ENCODE measurements at places on chromosomes 4 and X. TPM values are rescaled to one million over a fixed set of nuclear protein-coding genes. Genes with fewer than 3 reads are reported as not detected.

- H3K4me1 ChIP-seq = peaks cover 9% of the 10 kb centered on the region
- H3K27me3 ChIP-seq = no peaks in the 10 kb centered on the region
- DNase-seq = peak; percentile 51
Measured at GRCh38 chrX:97563531-97564133, 679.9 kb downstream of the RPA4 start.

- H3K27ac ChIP-seq = no peak overlapping the region
- DNase-seq = no peak
- no peaks in the 10 kb centered on the region for H3K36me3 ChIP-seq
- no peaks in the 10 kb centered on the region for H3K27me3 ChIP-seq
- no peaks in the 10 kb centered on the region for H3K4me1 ChIP-seq
Measured at GRCh38 chr4:164384416-164384815, 369.5 kb upstream of the SMIM31 start.

DNA sequence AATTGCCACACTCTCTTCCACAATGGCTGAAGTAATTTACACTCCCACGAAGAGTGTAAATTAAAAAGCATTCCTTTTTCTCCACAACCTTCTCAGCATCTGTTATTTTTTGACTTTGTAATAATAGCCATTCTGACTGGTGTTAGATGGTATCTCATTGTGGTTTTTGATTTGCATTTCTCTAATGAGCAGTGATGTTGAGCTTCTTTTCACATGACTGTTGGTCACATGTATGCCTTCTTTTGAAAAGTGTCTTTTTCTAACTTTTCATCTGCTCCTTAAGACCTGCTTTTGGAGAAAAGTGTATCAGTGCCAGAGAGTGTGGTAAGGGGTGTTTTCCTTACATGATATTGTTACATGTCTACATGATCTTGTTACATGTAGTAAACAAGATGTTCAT lies 25.7 kb downstream of the GUCY1A1 start:
- no peaks in the 10 kb centered on the region for H3K27me3 ChIP-seq
- DNase-seq = no peak
- H3K36me3 ChIP-seq = no peaks in the 10 kb centered on the region
- no peak overlapping the region for H3K4me3 ChIP-seq
- peaks cover 32% of the 10 kb centered on the region for H3K4me1 ChIP-seq

- no peaks in the 10 kb centered on the region for H3K4me1 ChIP-seq
- no peak overlapping the region for H3K4me3 ChIP-seq
- no peak overlapping the region for H3K27ac ChIP-seq
- no peaks in the 10 kb centered on the region for H3K36me3 ChIP-seq
- H3K27me3 ChIP-seq = no peaks in the 10 kb centered on the region
- DNase-seq = no peak
Measured at GRCh38 chr4:83850435-83850834, 314.5 kb downstream of the GPAT3 start.

DNA sequence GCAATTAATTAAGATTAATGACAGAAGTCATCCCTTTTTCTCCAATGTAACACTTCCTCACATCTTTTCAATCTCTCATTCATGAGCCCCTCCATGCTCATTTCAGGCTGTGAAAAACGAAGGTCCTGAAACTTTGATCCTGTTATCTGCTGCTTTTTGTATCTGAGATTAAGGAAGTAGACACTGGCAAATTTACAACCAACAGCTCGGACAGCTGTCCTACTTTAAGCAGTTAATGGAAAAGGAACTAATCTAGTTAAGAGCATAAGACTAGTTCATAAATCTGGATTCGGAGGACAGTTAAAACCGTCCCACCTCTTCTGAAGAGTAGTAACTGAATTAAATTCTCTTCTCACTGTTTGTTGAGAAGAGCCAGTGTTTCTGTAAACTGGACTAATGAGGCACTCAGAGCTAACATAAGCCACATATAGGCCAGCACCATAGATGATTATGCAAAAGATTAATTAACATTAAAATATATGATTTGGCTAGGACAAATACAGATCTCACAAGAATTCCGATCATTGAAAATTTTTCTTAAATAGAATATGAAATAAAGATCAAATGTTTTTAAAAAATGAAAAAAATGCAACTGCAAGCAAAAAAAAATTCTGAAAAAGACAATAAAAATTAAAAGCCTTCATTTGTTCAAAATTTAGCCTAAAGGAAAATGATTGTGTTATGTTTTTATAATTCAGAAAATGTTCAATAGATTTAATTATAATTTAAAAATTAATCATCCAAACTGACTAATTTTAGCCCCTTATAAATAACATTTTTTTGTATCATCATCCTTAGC lies 114.4 kb downstream of the ANTXR2 start:
- H3K27ac ChIP-seq = no peak overlapping the region
- no peaks in the 10 kb centered on the region for H3K4me1 ChIP-seq
- H3K36me3 ChIP-seq = peaks cover 1% of the 10 kb centered on the region
- no peak overlapping the region for H3K4me3 ChIP-seq
- H3K27me3 ChIP-seq = no peaks in the 10 kb centered on the region

DNA sequence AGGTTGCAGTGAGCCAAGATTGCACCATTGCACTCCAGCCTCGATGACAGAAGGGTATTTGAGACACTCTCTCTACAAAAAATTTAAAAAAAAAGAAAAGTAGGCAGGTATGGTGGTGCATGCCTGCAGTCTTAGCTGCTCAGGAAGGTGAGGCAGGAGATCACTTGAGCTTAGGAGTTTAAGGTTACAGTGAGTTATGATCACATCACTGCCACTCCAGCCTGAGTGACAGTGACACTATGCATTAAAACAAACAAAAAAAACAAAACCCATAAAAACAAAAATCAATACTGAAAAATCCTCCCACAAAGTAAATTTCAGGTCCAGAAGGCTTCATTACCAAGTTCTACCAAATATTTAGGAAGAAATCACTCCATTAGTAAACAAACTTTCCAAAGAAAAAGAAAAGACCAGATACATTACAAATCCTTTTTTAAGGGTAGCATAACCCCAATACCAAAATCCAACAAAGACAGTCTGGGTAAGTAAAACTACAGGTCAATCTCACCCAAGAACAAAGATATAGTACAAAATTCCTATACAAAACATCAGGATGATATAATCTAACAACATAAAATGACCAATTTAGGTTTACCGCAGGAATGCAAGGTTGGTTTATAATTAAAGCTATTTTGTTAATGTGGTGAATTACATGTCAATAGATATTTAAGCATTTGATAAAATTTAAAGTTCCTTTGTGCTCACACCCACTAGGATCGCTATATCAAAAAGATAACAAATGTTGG lies 11.7 kb downstream of the NELFA start:
- no peak overlapping the region for H3K27ac ChIP-seq
- H3K27me3 ChIP-seq = no peaks in the 10 kb centered on the region
- H3K36me3 ChIP-seq = no peaks in the 10 kb centered on the region
- H3K4me1 ChIP-seq = peaks cover 6% of the 10 kb centered on the region
- no peak overlapping the region for H3K4me3 ChIP-seq

- no peaks in the 10 kb centered on the region for H3K4me1 ChIP-seq
- no peaks in the 10 kb centered on the region for H3K36me3 ChIP-seq
- no peaks in the 10 kb centered on the region for H3K27me3 ChIP-seq
Measured at GRCh38 chr4:57877047-57877458, 766.9 kb upstream of the IGFBP7 start.

DNA sequence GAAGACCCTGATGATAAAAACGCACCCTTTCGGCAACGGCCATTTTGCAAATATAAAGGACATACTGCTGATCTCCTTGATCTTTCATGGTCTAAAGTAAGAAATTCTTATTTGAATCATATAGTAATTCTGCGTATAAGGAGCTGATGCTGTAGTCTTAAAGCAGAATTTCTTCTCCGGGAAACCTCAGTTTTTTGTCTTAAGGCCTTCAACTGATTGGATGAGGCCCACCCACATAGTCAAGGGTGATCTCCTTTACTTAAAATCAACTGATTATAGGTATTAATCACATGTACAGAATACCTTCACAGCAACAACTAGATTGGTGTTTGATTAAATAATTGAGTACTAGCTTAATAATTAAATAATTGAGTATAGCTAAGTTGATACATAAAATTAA lies 62.8 kb upstream of the DOCK11 start:
- no peaks in the 10 kb centered on the region for H3K36me3 ChIP-seq
- H3K4me1 ChIP-seq = no peaks in the 10 kb centered on the region
- no peak overlapping the region for H3K4me3 ChIP-seq
- H3K27ac ChIP-seq = no peak overlapping the region
- DNase-seq = no peak

DNA sequence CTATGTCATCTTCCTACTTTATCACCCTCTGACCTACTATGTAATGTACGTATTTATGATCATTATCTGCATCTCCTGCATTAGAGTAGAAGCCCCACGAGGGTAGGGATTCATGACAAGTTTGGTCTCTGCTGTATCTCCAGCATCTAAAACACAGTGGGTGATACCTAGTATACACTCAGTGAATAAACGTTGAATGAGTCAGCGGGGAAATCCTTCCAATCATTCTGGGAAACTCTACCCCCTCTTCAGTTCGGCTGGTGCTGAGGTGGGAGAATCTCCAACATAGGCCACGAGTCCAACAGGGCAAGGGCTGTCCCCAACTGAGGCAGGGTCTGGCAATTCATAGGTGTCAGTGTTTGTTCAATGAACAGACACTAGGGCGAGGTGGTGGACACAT lies 74.4 kb upstream of the EFNB1 start:
- H3K27me3 ChIP-seq = no peaks in the 10 kb centered on the region
- no peak overlapping the region for H3K27ac ChIP-seq
- no peak overlapping the region for H3K4me3 ChIP-seq
- no peaks in the 10 kb centered on the region for H3K36me3 ChIP-seq

DNA sequence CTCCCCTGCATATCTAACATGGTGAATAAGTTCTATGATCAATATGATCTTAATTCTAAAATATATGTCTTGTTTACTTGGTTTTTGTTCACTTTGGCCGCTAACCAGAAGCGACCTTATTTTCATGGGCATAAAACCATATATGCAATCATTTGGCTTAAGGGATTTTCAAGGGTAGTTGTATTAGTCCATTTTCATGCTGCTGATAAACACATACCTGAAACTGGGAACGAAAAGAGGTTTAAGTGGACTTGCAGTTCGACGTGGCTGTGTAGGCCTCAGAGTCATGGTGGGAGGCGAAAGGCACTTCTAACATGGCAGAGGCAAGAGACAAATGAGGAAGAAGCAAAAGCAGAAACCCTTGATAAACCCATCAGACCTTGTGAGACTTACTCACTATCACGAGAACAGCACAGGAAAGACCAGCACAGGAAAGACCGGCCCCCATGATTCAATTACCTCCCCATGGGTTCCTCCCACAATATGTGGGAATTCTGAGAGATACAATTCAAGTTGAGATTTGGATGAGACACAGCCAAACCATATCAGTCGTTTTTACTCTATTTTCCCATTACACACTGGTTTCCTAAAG lies 114.3 kb upstream of the CPEB2 start:
- DNase-seq = no peak
- no peak overlapping the region for H3K27ac ChIP-seq

GRCh38 chr4:170497689-170498088 lies 407.9 kb upstream of the AADAT start:
- DNase-seq = no peak
- H3K36me3 ChIP-seq = no peaks in the 10 kb centered on the region
- H3K27me3 ChIP-seq = no peaks in the 10 kb centered on the region
- H3K4me1 ChIP-seq = no peaks in the 10 kb centered on the region

DNA sequence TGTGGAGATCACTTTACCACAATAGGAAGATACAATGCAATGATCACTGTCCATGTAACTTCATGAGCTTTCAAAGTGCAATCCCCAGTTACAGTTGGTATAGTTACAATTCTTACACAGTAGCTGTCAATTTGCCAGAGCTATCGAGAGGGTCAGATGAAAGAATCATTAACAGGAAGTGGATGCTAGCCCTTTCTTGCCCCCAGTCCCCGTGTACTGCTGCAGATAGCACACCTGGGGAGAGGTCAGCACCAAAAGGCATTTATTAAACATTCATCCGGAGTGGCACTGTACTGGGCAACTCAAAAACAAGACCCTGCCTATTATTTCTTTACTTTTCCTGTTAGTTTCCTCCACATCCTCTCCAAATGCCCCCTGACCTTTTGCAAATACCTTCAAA lies 47.7 kb downstream of the SOD3 start:
- no peak for DNase-seq
- no peaks in the 10 kb centered on the region for H3K27me3 ChIP-seq
- peaks cover 4% of the 10 kb centered on the region for H3K4me1 ChIP-seq
- no peak overlapping the region for H3K4me3 ChIP-seq
- H3K27ac ChIP-seq = no peak overlapping the region
- no peaks in the 10 kb centered on the region for H3K36me3 ChIP-seq

DNA sequence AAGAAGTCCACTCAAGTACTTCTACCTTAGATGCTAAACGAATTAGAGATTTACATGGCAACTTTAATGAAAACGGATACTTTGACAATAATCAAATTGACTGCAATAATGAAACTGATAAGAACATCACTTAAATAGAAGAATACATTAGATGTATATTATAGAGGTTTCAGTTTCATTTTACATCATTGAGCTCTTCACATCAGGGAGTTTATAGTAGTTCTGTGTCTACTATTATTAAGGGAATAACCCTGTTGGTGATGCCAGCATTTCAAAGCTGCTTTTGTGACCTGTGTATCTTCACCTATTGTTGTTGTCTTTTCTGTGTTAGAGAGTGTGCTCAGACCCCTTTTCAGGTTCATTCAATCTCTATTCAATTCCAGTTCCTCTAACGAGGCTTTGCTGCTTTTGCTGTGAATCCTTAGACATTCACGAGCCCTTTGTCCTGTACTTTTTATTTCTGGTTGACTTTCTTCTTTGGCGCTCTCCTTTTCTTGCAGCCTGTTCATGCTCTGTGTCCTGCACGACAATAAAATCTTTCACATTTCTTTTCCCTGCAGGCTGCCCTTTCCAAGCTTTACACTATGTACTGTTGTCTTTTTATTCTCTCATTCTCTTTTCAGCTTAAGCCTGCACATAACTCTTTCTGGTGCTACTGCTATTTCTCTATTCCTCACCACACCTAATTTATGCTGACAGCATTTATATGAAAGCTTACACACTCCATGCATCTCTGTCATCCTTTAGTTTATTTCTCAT lies 232.1 kb downstream of the CPE start:
- H3K27ac ChIP-seq = no peak overlapping the region
- H3K27me3 ChIP-seq = no peaks in the 10 kb centered on the region
- DNase-seq = no peak
- no peaks in the 10 kb centered on the region for H3K36me3 ChIP-seq

The BGN gene
- total RNA-seq = 59.3 TPM

The SEC24D gene
- total RNA-seq = 33.5 TPM

The STOX2 gene
- 29.7 TPM for total RNA-seq

The DOK7 gene
- total RNA-seq = 4.2 TPM

The NPNT gene
- total RNA-seq = 161 TPM

The HTR2C gene
- not detected for total RNA-seq

The F9 gene
- total RNA-seq = not detected

The SUPT20HL1 gene
- total RNA-seq = not detected

All from upper lobe of left lung (tissue), 6 donors.